ENCODE measurements at places on chromosomes 6 and 20.

- DNase-seq = no peak
These were observed 29.4 kb upstream of the KIF3B start for GRCh38 chr20:32248043-32248442.

DNA sequence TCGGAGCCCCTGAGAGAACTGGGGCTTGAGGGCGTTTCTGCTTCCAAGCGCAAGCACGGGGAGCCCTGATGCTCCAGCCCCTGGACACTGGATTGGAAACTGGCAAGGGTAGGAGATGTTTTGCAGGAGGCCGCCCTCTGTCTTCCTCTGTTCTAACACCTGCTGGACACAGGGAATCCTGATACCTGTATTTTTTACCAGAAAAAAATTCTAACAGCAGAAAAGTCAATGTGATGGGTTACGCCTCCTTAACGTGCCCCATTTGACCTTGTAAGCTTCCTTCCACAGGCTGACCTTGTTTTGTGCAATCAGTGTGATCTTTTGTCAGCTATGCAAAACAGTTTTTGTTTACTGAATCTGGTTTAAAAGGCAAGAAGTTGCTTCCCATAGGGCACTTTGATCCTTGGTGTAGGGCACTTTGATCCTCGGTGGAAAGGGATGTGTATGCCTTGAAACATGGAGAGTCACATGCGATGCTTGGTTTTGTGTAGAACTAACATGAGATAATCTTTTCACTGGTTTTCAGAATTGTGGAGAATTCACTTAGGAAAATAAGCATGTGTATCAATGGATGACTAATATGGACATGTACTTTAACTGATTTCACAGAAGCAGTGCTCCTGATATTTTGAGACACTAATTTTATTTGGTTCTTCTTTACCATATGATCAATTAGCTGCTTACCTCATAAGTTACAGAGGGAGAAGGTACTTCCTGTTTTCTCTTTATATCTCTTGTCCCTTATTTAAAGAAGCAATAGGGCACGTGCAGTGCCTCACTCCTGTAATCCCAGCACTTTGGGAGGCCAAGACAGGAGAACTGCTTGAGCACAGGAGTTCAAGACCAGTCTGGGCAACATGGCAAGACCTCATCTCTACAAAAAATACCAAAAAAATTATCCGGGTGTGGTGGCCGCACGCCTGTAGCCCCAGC, 59.9 kb upstream of the MAP3K4 start:
- no peak for DNase-seq

- DNase-seq = no peak
These were observed 962.9 kb upstream of the SLC35B3 start for GRCh38 chr6:9398071-9398766.

DNA sequence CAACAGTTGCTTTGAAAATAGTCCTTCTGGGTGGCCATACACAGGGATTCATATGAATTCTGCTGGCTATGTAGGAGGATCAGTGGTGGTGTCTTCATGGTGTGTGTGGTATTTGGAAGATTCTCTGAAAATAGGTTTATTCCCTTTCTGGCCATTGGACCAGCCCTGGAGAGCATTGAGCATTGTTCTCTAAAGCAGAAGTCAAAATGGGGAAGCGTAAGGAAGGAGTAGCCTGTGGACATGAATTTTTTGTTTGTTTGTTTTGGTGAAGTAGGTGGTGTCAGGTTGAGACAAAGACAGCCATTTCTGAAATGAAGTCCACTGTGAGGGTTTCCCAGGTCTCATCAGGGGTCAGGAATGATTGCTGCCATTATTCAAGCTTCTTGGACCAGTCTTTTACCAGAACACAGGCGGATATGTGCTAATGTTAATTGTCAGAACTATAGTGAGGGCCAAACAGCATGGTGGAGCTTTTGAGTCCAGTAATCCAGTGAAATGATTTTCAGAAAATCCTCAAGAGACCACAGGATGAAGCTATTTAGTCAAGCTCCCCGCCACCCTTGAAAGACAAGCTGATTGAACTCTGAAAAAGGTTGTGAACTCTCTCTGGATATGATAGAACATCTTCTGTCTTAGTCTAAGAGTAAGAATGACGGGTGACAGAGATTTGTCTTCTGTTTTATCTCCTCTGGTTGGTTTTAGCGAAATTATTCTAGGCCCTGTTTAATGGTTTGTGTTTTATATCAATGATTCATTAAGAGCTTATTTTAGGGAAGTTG, 60.0 kb downstream of the DNAH8 start:
- no peak for DNase-seq
